ENCODE measurements at places on chromosomes 1 and 21. TPM values are rescaled to one million over a fixed set of nuclear protein-coding genes. Genes with fewer than 3 reads are reported as not detected.

GRCh38 chr21:33113131-33113530 is 43.2 kb downstream of the OLIG1 start:
- H3K27ac ChIP-seq, result no peak overlapping the region
- no peaks in the 10 kb centered on the region for H3K4me1 ChIP-seq
- H3K27me3 ChIP-seq, result peaks cover 62% of the 10 kb centered on the region
- no peak for DNase-seq
- H3K4me3 ChIP-seq, result no peak overlapping the region

DNA sequence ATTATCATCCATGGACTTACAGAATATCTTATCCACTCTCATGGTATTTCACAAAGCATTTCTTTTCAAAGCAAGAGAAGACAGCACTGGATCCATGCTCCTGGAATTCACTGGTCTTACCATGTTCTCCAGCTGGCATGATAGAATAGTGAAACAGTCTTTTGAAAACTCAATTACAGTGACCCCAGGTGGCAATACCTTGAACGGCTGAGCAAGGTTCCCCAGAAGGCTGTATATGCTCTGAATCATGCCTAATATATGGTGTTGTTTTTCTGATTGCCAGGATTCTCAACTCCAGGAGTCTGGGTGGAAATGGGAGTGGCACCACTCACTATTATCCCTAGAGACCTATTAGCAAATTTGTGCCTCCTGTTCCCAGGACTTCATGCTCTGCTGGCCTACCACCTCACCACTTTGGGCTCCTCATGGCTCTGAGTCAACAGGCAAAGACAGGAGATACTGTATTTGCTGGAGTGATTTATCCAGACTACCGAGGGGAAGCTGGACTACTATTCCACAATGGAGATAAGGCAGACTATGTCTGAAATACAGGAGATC is 87.6 kb downstream of the CATSPERE start:
- H3K27ac ChIP-seq, result no peak overlapping the region
- H3K27me3 ChIP-seq, result no peaks in the 10 kb centered on the region
- no peaks in the 10 kb centered on the region for H3K36me3 ChIP-seq
- H3K4me3 ChIP-seq, result no peak overlapping the region

- H3K27ac ChIP-seq, result no peak overlapping the region
- H3K36me3 ChIP-seq, result peaks cover 35% of the 10 kb centered on the region
- peaks cover 10% of the 10 kb centered on the region for H3K4me1 ChIP-seq
- no peaks in the 10 kb centered on the region for H3K27me3 ChIP-seq
- H3K4me3 ChIP-seq, result no peak overlapping the region
Measured at GRCh38 chr1:215603319-215603718, 36.2 kb downstream of the KCTD3 start.

Gene LRRC38
- not detected for total RNA-seq
